ENCODE measurements at places on chromosomes 1 and 21. TPM values are rescaled to one million over a fixed set of nuclear protein-coding genes. Genes with fewer than 3 reads are reported as not detected.

OR2T29 gene
- total RNA-seq: not detected

GRCh38 chr1:111648806-111649205 is 29.2 kb downstream of the RAP1A start:
- no peak for DNase-seq
- no peaks in the 10 kb centered on the region for H3K4me1 ChIP-seq
- no peaks in the 10 kb centered on the region for H3K27me3 ChIP-seq
- no peak overlapping the region for H3K4me3 ChIP-seq
- H3K36me3 ChIP-seq: peaks cover 28% of the 10 kb centered on the region

DNA sequence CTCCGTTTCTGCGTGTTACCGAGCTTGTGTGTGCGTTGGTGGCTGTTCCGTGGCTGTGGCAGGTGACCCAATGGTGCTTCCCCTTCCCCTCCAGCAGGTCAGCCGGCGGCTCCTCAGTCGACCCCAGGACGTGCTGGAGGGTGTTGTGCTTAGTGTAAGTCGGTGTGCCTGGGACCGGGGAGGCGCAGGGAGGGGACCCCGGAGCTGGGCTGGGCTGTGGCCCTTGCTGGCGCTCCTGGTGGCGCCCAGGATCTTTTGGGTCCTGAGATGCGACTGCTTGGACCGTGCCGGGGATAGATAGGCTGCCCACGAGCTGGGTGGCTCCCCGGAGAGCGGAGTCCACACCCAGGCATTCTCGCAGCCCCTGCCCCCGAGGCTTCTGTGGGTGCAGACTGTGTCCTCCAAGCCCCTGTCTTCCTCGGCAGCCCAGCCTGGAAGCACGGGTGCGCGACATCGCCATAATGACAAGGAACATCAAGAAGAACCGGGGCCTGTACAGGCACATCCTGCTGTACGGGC is 5.9 kb downstream of the ATAD3C start:
- H3K36me3 ChIP-seq: no peaks in the 10 kb centered on the region
- H3K4me1 ChIP-seq: no peaks in the 10 kb centered on the region
- H3K27me3 ChIP-seq: no peaks in the 10 kb centered on the region

DNA sequence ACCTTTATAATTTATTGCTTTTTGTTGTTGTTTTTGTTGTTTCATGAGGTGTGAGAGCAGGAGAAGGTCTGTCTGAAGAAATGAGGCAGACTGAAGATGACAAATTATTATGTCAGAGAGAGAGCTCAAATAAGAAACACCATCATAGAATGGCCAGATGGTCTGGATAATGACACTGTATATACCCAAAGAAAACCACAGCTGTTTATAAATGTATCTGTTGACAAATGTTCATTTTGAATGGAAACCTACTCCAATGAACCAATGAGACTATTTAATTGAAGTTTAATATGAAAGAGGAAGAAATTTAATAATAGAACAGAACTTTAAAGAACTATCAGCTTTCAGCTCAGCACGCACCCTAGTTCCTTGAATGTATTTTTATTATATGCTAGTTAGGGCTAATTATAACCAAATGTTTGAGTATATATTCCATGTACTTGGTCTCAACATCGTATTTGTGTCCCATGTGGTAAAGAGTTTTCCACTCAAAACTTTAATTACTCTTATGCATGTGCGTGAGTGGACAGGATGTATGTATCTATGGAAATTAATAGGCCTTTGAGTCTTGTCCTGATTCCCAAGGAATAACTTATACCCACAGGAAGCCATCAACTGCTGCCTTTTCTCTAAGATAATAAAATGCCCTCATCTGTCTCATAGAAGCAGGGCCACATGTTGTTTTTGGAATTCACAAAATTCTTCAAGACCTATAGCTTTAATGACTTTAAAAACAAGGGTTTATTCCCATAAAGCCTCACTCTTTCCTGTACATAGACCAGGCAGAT is 202.7 kb downstream of the KCNK2 start:
- no peaks in the 10 kb centered on the region for H3K36me3 ChIP-seq
- no peaks in the 10 kb centered on the region for H3K27me3 ChIP-seq
- H3K4me1 ChIP-seq: no peaks in the 10 kb centered on the region
- no peak overlapping the region for H3K27ac ChIP-seq
- DNase-seq: no peak
- no peak overlapping the region for H3K4me3 ChIP-seq
